ENCODE measurements at places on chromosomes 1 and 21. TPM values are rescaled to one million over a fixed set of nuclear protein-coding genes. Genes with fewer than 3 reads are reported as not detected.

CRABP2 gene
- 0.42 TPM for total RNA-seq

C1orf122 gene
- 8.5 TPM for total RNA-seq

FHL3 gene
- 8.3 TPM for total RNA-seq

TDRD10 gene
- not detected for total RNA-seq

TMEM69 gene
- total RNA-seq = 16.0 TPM

DDR2 gene
- total RNA-seq = 1.2 TPM
